ENCODE measurements at places on chromosomes 3 and 15.

DNA sequence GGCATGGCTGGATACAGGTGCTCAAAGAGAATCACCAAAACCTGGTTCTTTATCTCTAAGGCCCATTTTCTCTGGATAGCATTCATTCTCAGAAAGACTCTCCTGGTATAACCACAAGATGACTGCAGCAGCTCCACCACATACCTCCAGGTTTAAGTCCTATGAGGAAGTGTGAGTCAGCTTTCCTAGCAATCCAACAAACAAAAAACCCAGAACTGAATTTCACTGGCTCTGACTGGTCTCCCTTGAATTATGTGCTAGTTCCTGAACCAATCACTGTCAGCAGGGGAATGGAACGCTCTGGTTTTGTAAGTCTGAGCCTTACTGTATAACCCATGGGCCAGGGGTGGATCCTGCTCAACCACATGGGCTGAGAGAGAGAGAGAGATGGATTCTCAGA lies 27.2 kb downstream of the MRPL46 start:
- H3K27ac ChIP-seq: no peak overlapping the region
- no peak overlapping the region for H3K4me3 ChIP-seq
- H3K4me1 ChIP-seq: no peaks in the 10 kb centered on the region

DNA sequence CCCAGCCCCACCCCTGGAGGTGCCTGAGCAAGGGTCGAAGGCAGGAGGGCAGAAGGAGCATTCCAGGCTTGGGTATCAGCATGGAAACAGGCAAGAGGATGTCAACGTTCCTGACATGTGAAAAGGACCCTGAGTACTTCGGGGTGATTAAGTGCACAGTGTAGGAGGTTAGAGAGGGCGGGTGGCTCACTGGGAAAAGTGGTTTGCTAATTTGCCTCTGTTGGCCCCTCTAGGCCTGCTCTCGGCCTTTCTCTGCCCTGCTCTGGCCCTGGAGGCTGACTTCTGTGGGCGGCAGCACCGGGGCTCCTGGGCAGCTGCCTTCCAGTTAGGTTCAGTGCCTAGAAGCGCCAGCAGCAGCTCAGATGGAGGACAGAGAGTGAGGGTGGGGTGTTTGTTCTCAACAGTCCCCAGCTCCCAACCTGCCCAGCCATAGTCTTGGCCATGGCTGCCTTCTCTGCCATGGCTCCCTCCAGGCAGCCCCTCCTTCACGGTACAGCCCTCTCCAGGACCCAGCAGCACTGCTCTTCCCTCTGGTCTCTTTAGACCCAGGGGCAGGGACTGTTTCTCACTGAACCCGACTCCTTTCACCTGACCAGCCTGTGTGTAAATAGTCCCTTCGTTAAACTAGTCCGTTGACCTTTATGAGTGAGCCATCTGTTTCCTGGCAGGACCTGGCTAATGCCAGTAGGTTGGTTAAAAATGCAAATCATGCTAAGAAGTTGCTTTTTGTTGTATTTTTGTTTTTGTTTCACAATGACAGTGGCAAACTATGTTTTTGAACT lies 107.1 kb upstream of the TPM1 start:
- no peak for DNase-seq
- H3K4me3 ChIP-seq: no peak overlapping the region
- H3K27me3 ChIP-seq: peaks cover 39% of the 10 kb centered on the region
- no peaks in the 10 kb centered on the region for H3K4me1 ChIP-seq
- H3K27ac ChIP-seq: no peak overlapping the region
- H3K36me3 ChIP-seq: no peaks in the 10 kb centered on the region

DNA sequence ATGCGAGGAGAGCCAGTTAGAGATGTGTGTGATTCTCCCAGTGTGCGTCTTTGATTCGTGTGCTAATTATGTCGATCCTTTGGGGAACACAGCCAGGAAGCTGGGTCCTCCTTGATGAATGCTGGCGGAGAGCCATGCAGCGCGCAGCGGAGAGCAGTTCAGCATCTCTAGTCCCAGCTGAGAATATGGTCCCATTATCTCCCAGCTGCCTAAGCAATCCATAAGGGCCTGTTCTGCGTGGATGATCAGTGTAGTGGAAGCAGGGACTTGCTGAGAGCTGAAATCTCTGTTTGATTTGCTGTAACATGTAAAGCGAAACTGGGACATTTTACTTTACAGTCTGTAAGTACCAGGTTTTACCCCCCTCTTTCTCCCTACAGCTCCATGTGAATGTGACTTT lies 412.7 kb downstream of the CNTN4 start:
- H3K27me3 ChIP-seq: no peaks in the 10 kb centered on the region
- DNase-seq: no peak
- no peak overlapping the region for H3K4me3 ChIP-seq
- no peak overlapping the region for H3K27ac ChIP-seq

- no peaks in the 10 kb centered on the region for H3K27me3 ChIP-seq
- H3K27ac ChIP-seq: no peak overlapping the region
- H3K36me3 ChIP-seq: no peaks in the 10 kb centered on the region
- H3K4me3 ChIP-seq: no peak overlapping the region
These were observed 369.2 kb upstream of the IL12A start for GRCh38 chr3:159619341-159619885.
